Esophagus squamous epithelium (tissue), 5 donors: ENCODE measurements at places on chromosomes 7 and 10.

- no peak for DNase-seq
Observed at GRCh38 chr10:127987467-127988380, 80.8 kb downstream of the PTPRE start.

GRCh38 chr7:28082071-28082470 lies 98.5 kb downstream of the JAZF1 start:
- no peak for DNase-seq

GRCh38 chr10:19832699-19833098 lies 16.5 kb downstream of the PLXDC2 start:
- no peak for DNase-seq

DNA sequence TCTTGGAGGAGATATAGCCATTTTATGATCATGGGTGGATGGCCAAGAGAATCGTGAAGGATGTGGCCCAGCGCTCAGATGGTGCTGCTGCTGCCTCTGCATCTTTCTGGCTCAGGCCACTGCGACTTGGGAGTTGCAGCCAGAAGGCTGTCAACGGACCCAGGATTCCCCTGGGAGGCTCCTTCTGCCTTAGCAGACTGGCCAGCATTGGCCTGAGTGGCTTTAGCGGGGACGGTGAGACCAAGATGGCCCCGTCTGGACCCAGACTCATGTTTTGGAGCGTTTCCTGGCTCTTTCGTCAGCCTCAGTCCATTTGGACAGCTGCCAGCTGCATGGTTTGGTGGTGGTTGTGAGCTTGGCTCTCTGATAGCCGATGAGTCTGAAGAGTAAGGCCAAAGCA lies 97.2 kb downstream of the GALNT17 start:
- DNase-seq = no peak

GRCh38 chr10:125662584-125662983 lies 20.4 kb downstream of the TEX36 start:
- DNase-seq = no peak

DNA sequence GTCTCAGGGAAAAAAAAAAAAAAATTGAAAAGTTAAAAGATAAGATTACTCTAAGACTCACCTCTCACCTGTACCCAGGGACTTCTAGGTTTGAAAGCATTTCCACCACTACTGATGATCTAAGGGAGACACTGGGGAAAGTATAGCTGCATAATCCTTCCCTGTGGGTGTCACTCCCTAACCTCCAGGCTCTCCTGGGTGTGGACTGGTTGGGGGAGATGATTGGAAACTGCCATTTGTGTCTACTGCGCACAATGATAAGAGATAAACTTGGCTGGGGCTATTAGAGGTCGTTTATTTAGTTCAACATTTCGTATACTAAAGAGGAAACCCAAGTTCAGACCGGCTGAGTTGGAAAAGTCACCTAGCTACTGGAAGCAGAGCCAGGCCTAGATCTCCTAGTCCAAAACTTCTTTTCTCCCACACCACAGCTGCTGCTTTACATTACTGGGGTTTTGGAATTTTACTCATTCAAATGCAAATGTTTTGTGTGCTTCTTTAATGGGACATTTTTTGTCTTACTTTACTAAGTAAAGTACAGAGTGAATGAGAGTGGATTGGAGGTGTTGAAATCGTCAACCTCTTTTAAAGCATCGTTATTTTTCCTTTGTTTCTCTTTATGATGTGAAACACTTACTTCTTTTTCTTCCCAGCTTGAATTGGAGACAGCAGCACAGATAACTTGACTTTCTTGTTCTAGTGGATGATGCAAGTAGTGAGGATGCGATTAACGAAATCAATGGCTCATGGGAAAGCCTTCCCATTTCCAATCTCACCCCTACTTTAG lies 22.3 kb upstream of the SEC61G start:
- DNase-seq = no peak

DNA sequence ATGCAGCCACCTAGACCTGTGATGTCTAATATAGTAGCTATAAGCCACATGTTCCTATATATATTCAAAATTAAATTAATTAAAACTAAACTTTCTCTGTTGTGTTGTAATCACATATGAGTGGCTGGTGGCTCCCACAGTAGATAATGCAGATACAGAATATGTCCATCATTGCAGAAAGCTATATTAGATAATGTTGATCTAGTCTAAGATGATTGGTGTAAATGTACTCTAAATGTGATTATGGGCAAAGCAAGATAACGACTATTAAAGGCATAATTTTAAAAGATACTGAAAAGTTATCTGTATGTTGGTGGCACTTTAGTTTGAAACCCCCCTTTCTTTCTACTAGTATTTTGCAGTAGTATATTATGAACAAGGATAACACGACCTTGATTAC lies 5.7 kb upstream of the HGF start:
- no peak for DNase-seq

DNA sequence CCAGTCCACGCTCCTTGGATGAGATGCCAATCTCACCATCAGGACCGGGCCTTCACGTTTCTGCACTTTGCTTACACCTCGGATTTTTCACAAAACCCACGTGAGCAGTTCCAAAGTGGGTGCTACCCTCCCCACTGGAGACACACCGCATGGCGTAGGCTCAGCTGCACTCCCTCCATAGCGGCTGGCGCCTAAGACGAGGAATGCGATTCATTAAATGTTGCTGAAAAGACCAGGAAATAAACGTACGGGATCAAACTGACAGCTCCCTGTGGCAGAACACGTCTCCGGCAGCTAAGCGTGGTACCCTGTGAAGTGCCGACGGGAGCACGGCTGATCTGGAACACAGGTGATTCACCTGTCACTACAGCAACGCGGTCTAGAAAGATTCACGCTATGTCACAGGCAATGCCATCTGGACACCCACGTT lies 209.0 kb downstream of the DIP2C start:
- DNase-seq = no peak

GRCh38 chr7:128407751-128408708 lies 1.8 kb downstream of the IMPDH1 start:
- DNase-seq = no peak

- DNase-seq = no peak
Observed at GRCh38 chr7:28588602-28589001, 176.3 kb downstream of the CREB5 start.

DNA sequence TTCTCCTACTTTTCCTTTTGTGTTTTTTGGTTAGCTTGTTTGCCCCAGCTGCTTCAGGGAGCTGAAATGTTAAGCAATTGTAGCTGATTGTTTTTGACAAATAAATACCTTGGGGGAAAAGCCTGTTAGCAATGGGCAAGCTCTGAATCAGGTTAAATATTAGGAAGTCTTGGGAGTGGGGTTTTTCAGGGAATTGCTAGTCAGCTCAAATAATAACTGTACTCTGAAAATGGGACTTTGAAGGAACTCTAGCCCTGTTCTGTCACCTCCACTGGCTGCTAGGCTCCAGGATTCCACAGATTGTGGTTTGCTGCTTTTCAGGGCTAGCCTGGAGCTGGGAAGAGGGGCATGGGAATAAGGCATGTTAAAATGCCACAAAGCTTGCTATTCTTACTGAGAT lies 39.5 kb downstream of the ADK start:
- DNase-seq = no peak

- no peak for DNase-seq
Observed at GRCh38 chr7:74400420-74401136, 53.1 kb upstream of the GTF2IRD1 start.

DNA sequence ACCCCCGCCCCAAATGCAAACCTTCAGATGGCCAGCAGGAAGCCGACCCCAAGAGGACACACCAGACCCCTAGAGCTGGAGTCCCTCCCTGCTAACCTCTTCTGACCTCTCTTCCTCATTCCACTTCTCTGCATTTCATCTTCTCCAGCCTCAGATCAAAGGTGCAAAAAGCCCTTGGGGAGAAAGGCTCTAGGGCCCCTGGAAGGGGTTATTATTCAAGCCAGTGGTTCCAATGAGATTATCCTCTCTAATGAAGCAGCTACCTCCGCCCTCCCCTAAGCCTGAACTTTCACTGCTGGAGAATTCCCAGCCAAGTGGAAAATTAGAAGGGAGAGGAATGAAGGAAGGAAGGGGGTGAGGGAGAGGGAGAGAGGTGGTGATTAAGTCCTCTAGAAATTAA lies 343.9 kb downstream of the PLXNA4 start:
- DNase-seq = no peak

DNA sequence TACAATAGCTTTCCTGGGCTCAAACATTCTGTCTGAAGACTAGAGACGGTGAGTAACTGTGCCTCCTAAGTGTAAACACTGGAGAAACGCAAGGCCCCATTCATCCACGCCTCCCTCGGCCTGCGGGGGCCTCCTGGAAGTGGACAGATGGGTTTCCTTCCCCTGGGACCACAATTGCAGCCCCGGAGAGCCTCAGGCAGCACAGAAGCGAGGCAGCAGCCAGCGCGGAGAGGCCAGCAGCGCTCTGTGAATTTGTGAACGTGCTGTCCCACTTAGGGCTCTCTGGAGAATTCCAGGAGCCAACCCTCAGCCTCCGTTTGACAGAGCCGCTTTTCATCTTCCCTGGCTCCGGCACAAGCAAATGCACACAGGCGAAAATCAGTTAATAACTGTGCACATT lies 23.2 kb upstream of the CALN1 start:
- DNase-seq = no peak

GRCh38 chr7:139775829-139776266 lies 1.9 kb downstream of the HIPK2 start:
- DNase-seq = no peak

- no peak for DNase-seq
Observed at GRCh38 chr7:68446183-68446582, 1152.1 kb upstream of the AUTS2 start.

GRCh38 chr7:138079137-138079536 lies 2.9 kb downstream of the AKR1D1 start:
- DNase-seq = no peak

GRCh38 chr10:4588824-4589223 lies 237.2 kb upstream of the AKR1E2 start:
- no peak for DNase-seq

DNA sequence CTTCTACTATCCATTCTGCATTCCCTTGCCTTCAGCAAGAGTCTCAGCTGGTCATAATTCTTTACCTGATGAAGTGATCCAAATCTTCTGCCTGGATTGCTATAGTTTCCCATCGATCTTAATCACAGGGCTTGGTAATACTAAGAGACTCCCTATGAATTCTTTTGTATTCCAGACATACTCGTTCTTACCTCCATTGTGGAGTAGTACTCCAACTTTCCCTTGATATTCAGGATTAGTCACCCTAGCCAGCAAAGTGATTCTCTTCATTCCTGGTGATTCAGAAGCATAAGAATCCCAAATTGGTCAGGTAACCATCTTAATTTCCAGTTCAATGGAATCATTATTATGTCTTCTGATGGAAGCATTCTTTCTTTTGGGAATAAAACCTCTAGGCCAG lies 96.7 kb downstream of the TWIST1 start:
- no peak for DNase-seq

- no peak for DNase-seq
Observed at GRCh38 chr10:10855151-10855581, 162.5 kb upstream of the CELF2 start.

- DNase-seq = no peak
Observed at GRCh38 chr7:100556541-100556940, 17.2 kb downstream of the SAP25 start.

- no peak for DNase-seq
Observed at GRCh38 chr7:13139436-13139835, 452.0 kb downstream of the ARL4A start.

GRCh38 chr7:48643431-48644013 lies 280.8 kb upstream of the CDC14C start:
- no peak for DNase-seq
